Suppressor macrophage treated with lipopolysaccharide for 1 hour (primary cell): ENCODE measurements at places on chromosomes 6 and 20.
A peak's percentile ranks its signal among the peaks of the same experiment; 100 is the strongest.

DNA sequence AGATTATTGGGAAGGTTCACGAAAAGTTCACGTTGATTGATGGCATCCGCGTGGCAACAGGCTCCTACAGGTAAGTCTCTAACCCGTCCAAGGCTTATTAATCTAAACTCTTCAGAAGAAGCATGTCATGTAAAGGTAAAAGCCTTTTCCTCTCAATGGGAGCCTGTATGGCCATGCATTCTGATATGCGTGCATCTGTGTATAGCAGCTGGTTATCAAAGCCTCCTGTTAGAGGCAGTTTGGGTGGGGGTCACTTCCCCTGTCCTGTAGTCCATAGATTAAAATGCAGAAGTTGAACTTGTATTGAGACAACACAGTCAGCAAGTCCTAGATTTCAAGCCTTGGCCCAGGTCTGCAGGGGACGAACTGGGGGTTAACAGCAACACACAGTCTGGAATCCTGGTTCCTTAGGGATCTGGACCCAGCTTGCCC, 14.2 kb upstream of the DHX35 start:
- DNase-seq = no peak

DNA sequence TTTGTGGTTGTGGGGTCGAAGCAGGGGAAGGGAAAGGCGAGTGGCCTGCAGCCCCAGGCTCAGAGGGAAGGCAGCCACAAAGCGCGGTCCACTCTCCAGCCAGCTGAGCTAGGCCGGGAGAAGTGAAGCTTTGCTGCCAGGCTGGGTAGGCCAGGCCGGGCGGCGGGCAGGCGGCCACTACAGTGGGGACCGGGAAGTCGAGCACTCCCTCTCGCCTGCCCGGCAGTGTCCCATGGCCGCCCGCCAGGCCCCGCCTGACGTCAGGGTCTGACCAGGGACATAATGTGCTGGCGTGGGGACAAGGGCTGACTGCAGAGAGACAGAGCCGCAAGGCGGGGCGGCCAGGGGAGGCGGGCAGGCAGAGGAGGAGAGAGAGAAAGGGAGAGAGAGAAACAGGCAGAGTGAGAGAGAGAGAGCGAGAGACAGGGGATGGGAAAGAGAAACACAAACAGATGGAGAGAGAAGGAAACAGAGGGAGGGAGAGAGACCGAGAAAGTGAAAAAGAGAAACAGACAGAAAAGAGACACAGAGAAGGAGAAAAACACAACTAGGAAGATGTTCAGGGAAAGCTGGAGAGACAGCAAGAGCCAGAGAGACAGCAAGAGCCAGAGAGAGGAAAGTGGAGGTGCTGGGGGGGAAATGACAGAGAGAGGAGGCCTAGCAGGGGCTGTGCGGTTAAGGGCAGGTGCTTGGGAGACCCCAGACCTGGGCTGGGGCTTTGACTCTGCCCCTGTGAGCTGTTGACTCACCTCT, 94.5 kb upstream of the PTPN1 start:
- DNase-seq = no peak

GRCh38 chr6:137148306-137149034, 25.0 kb downstream of the IL22RA2 start:
- peak; percentile 96 for DNase-seq

- peak; percentile 28 for DNase-seq
Measured at GRCh38 chr6:20313051-20313450, 88.6 kb upstream of the E2F3 start.

- DNase-seq = no peak
Measured at GRCh38 chr20:46563170-46563859, 12.9 kb upstream of the OCSTAMP start.

DNA sequence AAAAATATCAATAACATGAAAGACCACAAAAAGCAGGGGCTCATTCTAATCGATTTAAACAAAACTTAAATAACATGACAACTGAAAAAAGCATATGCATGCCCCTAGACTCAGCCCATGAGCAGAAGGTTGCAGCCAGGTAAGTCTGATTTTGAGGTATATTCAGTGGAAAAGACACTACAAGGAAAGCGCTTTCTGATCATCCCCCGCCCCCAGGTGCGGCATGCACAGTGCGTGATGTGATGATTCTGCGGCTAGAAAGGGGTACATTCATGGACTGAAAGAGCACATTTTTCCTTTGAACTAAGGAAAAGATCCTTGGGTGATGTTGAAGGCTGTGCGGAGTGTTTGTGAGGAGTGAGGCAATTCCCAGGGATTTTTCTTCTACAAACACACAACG, 16.9 kb upstream of the FOXC1 start:
- DNase-seq = no peak

DNA sequence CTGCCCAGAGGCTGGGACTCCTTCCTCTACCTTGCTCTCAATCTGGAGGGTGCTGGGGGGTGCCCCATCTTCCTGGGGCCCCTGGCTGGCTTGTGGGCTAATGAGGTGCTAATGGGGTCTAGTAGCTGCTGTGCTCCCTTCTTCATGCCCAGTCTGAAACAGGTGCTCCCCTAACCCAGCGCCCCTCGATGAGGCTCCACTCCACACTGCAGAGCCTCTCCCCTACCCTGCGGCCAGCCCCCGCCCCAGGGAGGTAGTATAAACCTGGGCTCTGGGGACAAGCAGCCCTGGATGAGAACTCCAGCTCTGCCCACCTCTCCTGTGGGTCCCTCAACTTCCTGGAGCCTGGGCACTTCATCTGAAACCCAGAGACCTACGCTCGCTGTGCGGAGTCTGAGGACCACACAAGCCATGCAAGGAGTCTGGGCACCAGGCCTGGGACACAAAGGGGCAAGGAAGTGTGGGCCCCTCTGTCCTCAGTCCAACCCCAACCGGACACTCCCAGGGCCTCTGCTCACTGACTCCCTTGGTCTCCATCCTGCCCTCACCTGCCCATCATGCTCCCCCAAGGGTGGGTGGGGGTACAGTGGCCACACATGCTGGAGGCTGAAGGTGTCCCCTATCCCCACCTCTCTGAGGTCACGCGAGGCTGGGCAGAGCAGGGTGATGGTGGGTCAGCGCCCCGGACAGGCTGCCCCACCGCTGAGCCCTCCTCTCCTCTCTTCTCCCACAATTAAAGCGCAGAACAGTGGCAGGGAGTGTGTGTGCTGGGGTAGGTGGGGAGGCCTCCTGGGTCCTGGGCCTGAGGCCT, 6.1 kb downstream of the RPL10A start:
- DNase-seq = no peak

GRCh38 chr6:4581468-4582385, 194.5 kb upstream of the CDYL start:
- DNase-seq = no peak

GRCh38 chr20:17227219-17227575, 357 bp downstream of the PCSK2 start:
- DNase-seq = no peak

- no peak for DNase-seq
Measured at GRCh38 chr6:109644131-109644530, 46.9 kb downstream of the AK9 start.

DNA sequence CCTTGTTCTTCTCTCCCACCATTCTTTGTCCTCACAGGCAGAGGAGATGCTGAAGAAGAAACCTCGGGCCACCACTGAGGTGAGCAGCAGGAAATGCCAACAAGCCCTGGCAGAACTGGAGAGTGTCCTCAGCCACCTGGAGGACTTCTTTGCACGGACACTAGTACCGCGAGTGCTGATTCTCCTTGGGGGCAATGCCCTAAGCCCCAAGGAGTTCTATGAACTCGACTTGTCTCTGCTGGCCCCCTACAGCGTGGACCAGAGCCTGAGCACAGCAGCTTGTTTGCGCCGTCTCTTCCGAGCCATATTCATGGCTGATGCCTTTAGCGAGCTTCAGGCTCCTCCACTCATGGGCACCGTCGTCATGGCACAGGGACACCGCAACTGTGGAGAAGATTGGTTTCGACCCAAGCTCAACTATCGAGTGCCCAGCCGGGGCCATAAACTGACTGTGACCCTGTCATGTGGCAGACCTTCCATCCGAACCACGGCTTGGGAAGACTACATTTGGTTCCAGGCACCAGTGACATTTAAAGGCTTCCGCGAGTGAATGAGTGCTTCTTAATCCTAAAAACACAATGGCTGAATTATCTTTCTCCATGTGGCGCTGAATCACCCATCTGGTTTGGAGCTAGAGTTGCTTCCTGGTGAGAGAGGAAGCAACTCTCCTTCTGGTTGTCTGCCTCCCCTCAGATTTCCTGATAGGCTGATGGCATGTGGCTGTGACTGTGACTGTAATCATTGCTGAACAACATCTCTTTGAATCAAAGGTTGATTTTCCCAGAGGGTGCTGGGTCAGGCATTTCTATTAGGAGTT, 4.6 kb downstream of the MAD2L1BP start:
- DNase-seq = peak; percentile 48

- DNase-seq = no peak
Measured at GRCh38 chr6:98039443-98039842, 756.4 kb upstream of the MMS22L start.

- DNase-seq = peak; percentile 51
Measured at GRCh38 chr6:25329161-25329817, 50.1 kb downstream of the CARMIL1 start.

DNA sequence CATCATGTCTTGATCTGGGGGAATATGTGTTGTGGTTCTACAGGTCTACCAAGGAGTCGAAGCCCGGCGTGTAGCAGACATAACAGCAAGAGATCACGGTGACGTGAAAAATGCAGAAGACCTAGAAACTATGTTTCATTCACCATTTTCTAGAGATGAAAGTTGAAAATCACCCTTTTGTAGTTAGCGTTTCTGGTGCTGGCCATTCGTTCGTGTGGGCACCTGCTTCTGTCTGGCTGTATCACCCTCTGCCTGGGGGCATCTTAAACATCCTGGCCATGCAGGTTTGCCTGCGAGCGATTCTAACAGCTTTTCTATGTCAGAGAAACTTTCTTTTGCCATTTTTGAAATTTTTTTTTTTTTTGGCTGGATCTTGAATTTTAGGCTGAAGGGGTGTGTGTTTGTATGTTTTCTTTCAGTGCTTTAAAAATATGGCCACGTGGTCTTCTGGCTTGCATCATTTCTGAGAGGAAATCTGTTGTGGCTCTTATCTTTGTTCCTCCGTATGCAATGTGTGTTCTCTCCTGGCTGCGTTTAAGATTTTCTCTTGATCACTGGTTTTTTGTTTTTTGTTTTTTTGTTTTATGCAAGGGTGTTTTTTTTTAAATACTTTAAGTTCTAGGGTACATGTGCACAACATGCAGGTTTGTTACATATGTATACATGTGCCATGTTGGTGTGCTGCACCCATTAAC, 226.7 kb downstream of the CDH4 start:
- no peak for DNase-seq

- no peak for DNase-seq
Measured at GRCh38 chr6:35596448-35597442, 84.0 kb upstream of the TULP1 start.

- no peak for DNase-seq
Measured at GRCh38 chr6:89436226-89436625, 3.3 kb downstream of the ANKRD6 start.

- DNase-seq = peak; percentile 76
Measured at GRCh38 chr6:42452171-42453030, 675 bp upstream of the TRERF1 start.

DNA sequence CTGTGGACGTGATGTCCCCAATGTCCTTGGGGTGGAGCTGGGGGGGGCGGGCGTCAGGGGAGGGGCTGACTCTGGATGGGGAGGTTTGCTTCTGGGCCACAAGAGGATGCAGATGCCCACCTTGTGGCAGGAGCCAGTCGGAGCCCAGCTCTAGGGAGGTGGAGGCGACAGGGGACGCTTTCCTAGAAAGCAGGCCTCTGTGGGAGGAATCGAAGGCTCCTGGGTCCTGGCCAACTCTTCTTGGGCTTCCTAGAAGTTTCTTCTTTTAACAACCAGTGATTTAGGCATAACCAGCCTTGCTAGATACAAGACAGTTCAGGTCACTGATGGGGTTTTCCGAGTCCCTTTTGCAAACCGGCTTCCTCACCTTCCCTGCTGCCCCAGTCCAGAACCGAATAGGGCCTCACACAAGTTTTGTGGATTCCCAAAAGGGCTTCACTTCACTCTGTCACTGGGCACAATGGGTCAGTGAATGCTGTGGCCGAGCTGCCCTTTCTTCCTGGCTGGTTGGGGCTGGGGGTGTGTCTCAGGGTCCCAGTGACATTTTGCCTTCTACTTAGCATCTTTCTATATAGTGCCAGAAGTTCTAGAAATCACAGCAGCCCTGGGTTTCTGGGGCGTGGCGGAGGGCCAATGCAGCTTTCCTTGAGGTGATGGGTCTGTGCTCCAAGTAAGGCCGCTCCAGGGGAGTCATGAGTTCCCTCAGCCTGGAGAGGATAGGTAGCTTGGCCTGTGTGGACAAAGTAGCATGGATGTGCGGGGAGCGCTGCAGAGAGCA, 78.4 kb upstream of the FOXP4 start:
- no peak for DNase-seq

DNA sequence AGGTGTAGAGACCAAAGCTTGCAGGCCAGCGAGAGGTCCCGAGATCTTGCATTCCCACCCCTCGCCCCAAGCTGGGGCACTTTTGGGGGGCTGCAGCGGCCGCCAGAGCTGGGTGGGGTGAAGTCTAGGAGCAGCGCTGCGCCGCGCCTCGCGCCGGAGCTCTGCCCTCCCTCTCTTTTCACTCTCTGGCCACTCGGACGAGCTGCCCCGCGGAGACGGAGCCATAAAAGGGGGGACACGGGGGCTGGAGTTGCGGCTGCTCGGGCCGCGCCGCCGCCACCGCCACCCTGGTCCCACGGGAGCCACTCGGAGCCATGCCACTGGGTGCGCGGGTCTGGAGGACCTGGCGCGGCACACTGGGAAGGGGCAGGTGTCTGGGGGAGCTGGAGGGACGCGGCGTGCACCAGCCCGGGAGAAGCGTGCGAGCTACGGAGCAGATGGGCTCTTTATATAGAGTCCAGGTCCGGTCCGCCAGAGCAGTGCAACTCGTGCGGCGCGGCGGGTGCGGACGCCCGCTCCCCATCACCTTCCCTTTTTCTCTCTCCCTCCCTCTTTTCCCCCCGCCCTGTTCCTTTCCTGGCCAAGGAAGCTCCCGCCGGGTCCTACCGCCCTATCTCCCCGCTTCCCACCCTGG, 687 bp upstream of the HTR1B start:
- DNase-seq = no peak

- no peak for DNase-seq
Measured at GRCh38 chr20:31671324-31671723, 33.6 kb downstream of the COX4I2 start.

DNA sequence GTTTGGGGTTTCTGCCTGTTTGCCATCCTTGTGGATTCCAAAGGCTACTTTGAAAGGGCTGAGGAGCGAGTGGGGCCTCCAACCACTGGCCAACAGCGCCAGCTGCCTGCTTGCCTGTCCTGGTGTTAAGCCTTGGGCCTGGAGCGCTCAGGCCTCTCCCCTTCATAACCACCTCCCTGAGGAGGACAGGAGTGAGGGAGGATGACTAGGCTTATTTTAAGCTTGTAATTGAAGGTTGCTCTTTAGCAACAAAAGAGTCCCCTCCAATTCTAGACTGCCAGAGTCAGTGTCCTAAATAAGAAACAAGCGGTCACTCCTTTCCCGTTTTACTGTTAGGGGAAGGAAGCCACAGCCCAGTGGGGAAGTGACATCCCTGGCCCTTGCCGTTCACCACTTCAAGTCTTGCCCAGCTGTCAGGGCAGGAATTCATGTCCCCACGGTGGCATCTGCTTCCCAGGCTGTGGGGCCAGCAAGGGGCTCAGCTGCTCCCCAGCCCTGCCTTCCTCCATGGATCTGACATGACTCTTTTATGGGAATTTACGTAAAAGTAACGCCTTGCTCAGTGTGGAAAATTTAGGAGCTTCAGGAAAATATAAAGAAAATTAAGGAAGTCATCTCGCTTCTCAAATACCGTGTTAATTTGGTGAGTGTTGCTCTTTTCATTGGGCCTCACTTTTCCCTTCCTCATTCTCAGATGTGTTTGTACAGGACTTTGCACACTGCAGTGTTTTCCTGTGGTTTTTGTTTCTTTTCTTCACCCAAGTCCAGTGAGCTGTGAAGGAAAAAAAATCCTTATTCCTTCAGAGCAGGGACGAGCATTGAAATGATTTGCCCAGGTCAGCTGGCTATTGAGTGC, 57.8 kb downstream of the SSR1 start:
- peak; percentile 91 for DNase-seq
